Daoy (cell line): ENCODE measurements at places on chromosomes 4 and X. TPM values are rescaled to one million over a fixed set of nuclear protein-coding genes. Genes with fewer than 3 reads are reported as not detected.
A peak's percentile ranks its signal among the peaks of the same experiment; 100 is the strongest.

GRCh38 chr4:20428436-20429160 is 176.9 kb downstream of the SLIT2 start:
- DNase-seq = no peak

MCF2 gene
- total RNA-seq = 0.11 TPM in 1 of 2 replicates, not detected in the other

CABS1 gene
- not detected in 2 replicates for total RNA-seq

- no peak for DNase-seq
These were observed 28.9 kb upstream of the NDUFC1 start for GRCh38 chr4:139331185-139331584.

SPANXB1 gene
- 131 and 190 TPM in 2 replicates for total RNA-seq

DNA sequence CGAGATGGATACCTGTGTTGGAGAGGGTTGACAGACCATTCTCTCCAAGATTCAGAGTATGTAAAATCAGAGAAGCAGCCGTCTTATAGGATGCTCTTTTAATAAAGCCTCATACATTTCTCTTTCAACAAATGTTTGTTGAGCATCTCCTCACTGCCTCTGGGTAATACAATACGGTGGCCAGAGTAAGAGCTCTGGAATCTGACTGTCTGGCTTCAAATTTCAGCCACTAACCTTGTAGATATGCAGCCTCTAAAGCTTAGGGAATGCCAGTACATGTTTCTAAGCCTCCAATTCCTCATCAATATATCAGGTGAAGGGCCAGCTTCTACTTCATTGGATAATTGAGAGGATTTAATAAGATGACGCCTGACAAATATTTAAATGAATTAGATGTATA is 61.3 kb downstream of the CLNK start:
- no peak for DNase-seq

GRCh38 chr4:76212851-76213414 is 691 bp downstream of the SCARB2 start:
- no peak for DNase-seq

DNA sequence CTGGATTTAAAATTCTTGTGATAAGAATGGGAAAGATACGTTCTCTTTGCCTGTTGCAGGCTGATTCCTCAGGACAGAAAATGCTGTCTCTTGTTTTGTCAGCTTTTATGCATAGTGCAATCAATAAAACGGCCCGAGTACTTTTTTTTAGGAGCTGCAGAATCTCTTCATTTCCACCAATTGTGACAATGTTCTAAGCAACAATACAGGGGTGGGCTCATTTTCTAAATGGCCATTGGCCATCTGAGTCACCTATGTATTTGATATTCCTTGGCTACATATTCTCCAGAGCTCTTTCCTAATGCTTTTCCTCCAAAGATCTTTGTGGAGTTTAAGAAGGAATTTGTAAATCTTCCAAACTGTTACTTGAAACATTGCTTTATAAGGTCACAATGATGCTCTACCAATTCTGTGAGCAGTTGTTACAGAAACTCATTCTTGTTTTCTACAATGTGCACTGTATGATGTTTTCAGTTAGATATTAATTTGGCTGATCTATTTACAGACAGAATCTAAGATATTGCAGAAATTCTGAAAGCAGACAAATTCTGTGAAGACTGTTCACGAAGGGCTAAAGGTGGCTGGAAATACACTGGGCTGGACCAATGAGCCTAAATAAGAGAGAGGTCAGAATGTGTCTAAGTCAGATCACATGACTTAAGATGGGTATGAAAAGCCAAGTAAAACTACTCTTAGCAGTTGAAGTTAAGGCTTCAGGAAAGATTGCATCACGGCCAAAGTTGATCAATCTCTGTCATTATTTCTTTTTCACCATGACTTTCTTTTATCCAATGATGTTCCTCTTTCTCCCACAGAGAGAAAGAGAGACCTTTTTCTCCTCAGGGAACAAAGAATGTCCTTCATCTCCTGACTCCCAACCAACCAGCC is 33.4 kb downstream of the TAPT1 start:
- DNase-seq = no peak

DNA sequence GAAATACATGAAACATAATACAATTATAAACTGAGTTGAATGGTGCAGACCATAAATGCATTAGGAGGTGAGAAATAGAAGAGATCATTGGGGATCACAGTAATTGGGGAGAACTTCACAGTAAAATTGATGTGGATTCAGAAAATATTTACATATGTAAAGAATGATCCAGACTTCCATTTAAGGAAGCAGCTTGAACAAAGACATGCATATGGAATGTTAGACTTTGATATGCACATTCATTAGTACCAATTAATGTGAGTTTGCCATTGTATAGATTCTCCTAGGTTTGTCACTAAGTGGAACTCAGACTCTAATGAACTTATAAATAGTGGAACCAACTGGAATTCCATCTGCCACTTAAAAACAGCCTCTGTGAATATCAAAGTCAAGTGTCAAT is 235.6 kb downstream of the PARM1 start:
- DNase-seq = no peak

HSD17B11 gene
- 6.8 and 13.5 TPM in 2 replicates for total RNA-seq

DNA sequence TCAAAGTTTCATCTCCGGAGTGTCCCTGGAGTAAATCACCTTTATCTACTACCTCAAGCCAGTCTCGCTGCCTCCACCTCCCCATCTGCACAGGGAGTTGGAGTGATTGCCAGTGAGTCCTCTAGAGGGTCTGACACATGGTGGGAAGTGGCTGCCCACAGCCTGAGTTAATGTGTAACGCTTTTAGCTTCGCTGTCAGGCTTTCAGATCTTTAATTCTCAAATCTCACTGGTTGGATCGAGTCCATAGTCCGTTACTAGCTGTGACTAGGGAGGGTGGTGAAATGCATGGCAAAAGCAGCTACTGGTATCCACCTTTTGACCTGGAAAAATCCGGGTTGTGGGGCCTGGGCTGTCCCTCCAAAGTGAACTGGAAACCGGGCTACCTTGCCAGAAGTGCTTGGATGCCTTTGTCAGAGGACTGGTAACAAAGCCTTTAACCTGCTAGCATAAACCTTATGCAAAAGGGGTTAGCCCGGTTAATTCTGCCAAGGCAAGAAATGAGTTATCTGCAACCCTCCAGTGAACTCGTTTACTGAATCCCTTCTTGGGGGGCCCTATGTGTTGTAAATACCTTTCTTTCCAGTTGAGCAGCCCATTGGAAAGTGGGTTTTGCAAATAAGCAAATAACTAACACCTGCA is 5.1 kb upstream of the WDR1 start:
- no peak for DNase-seq

AVPR2 gene
- total RNA-seq = 1.1 TPM in 1 of 2 replicates, not detected in the other

GRCh38 chr4:76011018-76011670 is 3.8 kb upstream of the CXCL9 start:
- no peak for DNase-seq

KIAA1210 gene
- not detected in 2 replicates for total RNA-seq

SPATA18 gene
- not detected in 2 replicates for total RNA-seq

DNA sequence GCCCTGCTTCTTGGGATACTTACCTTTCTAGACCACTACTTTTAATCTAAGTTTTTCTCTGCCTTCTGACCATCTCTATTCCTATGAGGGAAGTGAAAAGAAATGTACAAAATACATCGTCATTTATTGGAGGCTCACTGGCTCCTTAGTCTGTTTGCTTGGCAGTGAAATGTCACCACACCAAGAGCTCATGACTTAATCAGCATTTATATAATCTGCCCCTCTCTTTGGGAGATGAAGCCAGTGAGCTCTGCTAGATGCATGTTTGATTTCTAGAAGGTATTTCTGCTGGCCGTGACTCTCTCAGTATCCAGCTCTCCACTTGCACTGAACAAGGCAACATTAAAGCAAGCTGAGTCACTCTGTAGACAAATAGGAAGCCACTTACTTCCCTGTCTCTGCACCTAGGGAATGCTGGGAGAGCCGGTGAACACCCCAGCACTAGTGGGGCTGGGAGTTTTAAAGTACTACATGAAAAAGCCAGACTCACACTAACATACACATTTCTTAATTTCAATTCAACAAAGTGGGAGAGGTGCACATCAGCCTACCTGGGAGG is 79.1 kb downstream of the MID1IP1 start:
- DNase-seq = peak; percentile 7

GRCh38 chr4:2247128-2248043 is 5.5 kb upstream of the HAUS3 start:
- DNase-seq = peak; percentile 2

GYPB gene
- total RNA-seq = not detected in 2 replicates

GRCh38 chr4:3486541-3487540 is 23.7 kb downstream of the DOK7 start:
- DNase-seq = no peak

GRCh38 chrX:13131396-13132137 is 87.1 kb upstream of the FAM9C start:
- no peak for DNase-seq

ZNF81 gene
- total RNA-seq = 1.9 and 8.1 TPM in 2 replicates

- no peak for DNase-seq
These were observed 4.0 kb downstream of the EFNB1 start for GRCh38 chrX:68832516-68833447.

NALF2 gene
- total RNA-seq = 0.06 and 0.51 TPM in 2 replicates

SSX2 gene
- not detected in 2 replicates for total RNA-seq

DNA sequence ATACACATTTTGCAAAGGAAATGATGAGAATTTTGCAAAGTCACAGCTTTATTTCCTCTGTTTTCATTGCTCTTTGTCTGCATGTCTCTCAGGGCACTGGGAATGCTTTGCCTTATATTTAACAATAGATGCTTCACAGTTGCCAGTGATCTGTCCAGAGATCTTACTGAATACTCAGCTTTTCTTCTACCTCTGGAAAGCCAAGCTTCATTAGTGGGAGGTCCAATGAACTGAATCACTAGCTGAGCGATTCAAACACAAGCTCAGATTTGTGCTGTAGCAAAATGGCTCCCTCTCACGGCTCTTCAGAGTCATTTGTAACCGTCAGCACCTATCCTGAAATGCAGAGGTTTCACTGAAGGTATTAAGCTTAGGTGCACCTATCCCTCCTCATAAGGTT is 138.9 kb downstream of the DCLK2 start:
- DNase-seq = peak; percentile 59

VEGFC gene
- 6.1 and 11.0 TPM in 2 replicates for total RNA-seq

GRCh38 chr4:100302061-100303026 is 112.1 kb upstream of the DDIT4L start:
- no peak for DNase-seq

DNA sequence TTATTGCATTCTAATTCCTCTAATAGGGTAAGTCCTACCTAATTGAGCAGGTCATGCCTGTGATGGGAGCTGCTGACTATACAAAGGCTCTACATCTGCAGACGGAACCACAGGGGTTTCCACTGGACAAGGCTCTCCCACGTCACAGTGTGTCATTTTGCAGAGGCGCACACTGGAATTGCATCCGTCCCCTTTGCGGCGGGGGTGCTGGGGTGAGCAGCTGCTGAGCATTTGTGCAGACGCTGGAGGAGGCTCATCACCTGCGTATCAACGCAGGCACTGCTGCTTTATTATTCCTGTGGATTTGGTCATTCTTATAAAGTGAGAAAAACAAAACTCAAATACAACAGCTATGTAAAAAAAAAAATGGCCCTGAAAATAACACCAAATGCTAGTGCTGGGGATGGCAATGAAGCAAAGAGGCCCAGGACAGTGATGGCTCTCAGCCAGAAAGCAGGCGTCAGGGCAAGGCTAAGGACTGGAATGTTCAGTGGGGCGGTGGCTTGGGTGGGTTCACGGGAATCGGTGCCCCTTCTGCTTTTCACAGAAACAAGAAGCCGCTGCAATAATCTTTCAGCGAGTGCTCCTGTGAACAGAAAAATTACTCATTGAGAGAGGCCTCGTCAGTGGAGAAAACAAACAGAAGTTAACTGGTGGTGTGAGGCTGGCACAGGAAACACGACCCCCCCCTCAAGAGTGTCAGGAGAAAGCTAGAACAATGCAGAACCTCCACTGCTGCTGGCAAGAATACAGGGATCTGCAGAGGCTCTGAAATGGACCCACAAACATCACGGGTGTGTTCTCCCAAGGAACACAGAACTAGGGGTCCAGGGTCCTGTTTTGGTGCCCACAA is 67.8 kb downstream of the GATB start:
- DNase-seq = no peak

DNA sequence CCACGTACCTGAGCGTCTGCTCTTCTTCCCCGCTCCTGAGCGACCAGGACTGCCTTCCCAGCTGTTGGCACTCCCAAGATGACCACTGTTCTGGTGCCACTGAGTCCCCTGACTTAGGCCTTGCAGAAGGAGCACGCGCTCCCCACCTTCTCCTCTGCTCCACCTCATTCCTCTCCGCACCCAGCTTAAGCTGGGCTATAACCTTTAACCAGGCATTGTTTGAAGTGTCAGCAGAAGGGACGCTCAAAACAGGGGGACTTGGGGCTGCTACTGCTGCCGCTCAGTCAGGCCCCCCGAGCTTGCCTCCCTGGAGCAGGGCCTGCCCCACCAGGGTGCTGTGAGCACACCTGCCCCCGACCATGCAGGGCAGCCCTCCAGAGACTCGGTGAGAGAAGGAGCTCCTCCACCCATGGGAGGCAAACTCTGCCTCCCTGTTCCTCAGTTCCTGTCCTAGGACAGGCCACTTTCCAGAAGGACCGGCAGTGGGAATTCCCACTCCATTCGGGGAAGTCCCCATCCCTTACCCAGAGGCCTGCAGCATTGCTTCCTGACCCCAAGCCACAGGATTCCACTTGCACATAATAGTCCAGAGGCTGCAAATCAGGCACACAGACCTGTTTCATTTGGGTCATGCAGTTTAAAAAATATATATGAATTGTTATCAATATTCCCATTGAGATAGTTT is 99.7 kb upstream of the ENPP6 start:
- peak; percentile 14 for DNase-seq

CT83 gene
- total RNA-seq = not detected in 2 replicates

CTSO gene
- 1.3 and 2.2 TPM in 2 replicates for total RNA-seq

DNA sequence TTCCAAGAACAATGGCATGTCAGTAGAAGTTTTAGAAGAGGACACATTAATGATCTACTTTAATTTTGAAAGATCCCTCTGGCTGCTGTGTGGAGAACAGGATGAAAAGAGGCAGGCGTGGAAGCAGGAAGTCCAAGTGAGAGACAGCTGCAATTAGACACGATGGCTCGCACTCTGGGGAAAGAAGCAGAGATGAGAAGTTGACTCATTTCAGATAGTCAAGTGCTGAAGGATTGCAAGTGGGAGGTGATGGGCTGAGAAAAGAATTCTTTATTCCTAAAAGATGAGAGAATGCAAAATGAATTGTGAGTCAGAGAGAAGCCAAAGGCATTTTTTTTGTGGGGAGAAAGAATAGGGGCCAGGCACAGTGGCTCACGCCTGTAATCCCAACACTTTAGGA is 16.5 kb downstream of the RXFP1 start:
- DNase-seq = peak; percentile 39

DNA sequence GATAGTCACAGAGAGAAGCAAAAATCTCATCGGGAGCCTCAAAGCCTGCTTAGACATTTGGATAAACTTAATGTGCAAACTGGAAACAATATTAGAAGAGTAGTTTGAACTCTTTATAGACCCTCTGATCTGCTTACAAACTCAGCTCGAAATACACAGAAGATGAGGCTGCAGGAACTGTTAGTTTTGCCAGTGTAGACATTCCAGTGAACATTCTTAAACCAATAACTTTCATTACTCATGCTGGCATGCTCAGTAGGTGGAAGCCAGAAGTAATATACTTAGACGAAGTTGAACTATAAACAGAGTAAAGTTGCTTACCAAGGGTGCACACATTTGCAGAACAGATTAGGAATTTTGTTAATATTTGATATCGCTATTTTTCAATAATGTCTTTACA is 303.5 kb downstream of the ANKRD50 start:
- no peak for DNase-seq

PDCL2 gene
- not detected in 2 replicates for total RNA-seq

NAA10 gene
- total RNA-seq = 85.9 and 128 TPM in 2 replicates

GRCh38 chr4:186685767-186686183 is 37.9 kb downstream of the FAT1 start:
- peak; percentile 56 for DNase-seq

- DNase-seq = no peak
These were observed 147.6 kb downstream of the PPP3CA start for GRCh38 chr4:101199507-101200285.

- DNase-seq = no peak
These were observed 24.3 kb upstream of the TEX13C start for GRCh38 chrX:125295337-125295736.

TCEAL5 gene
- total RNA-seq = not detected in 2 replicates
